Activated CD8-positive, alpha-beta T cell treated with anti-CD3 and anti-CD28 coated beads, Interleukin-2, amount 10 ng/mL, durations not matched to agents 7 days and 5 days (primary cell): ENCODE measurements at places on chromosomes 4 and X. TPM values are rescaled to one million over a fixed set of nuclear protein-coding genes. Genes with fewer than 3 reads are reported as not detected.

DNA sequence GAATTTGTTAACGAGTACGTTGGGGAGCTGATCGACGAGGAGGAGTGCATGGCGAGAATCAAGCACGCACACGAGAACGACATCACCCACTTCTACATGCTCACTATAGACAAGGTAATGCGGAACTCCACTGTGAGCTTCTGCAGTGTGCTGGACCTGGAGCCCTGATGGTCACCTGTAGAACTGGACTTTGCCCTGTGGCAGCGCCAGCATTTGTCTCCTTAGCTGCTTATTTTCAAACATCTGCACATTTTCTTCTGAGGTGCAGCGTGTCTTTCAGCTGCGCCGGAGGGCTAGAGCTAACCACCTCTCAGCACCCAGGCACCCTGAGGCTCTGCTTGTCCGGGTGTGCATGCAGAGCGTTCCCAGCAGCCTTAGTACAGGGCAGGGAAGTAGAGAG is 47.7 kb downstream of the NELFA start:
- no peak for DNase-seq
- no peaks in the 10 kb centered on the region for H3K4me1 ChIP-seq
- H3K27me3 ChIP-seq = no peaks in the 10 kb centered on the region
- peaks cover 87% of the 10 kb centered on the region for H3K36me3 ChIP-seq

EPHA5 gene
- total RNA-seq = not detected

ADAM29 gene
- not detected for total RNA-seq

PRR32 gene
- total RNA-seq = not detected

EMCN gene
- total RNA-seq = not detected

- no peak overlapping the region for H3K27ac ChIP-seq
- H3K27me3 ChIP-seq = no peaks in the 10 kb centered on the region
- H3K4me1 ChIP-seq = no peaks in the 10 kb centered on the region
- DNase-seq = peak; percentile 4
- H3K4me3 ChIP-seq = no peak overlapping the region
These were observed 53.9 kb downstream of the HMX1 start for GRCh38 chr4:8817813-8818062.

STK32B gene
- total RNA-seq = not detected

DNA sequence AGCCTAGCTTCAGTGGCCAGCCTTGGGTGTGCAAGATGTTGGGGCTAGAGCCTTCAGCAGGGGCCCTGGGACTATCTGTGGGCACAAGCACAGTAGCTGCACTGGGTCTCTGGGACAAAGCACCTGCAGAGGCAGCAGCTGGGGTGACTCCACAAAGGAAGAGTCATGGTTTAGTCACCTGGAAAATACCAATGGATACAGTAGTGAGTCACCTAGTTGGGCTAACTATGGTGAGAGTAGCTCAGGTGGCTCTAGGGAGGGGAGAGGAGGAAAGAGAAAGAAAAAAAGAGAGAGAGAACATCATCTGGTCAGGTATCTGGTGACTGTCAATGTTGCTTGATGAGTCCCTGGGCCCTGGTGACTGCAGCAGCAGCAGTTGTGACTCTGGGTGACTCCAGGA is 72.9 kb upstream of the SPIN4 start:
- no peaks in the 10 kb centered on the region for H3K27me3 ChIP-seq
- H3K36me3 ChIP-seq = no peaks in the 10 kb centered on the region
- H3K4me1 ChIP-seq = no peaks in the 10 kb centered on the region
- H3K4me3 ChIP-seq = no peak overlapping the region
- DNase-seq = no peak
- no peak overlapping the region for H3K27ac ChIP-seq

- no peaks in the 10 kb centered on the region for H3K27me3 ChIP-seq
- H3K36me3 ChIP-seq = no peaks in the 10 kb centered on the region
- H3K4me3 ChIP-seq = no peak overlapping the region
- H3K27ac ChIP-seq = no peak overlapping the region
- DNase-seq = peak; percentile 23
These were observed 458.1 kb downstream of the STIM2 start for GRCh38 chr4:27318740-27319139.

DNA sequence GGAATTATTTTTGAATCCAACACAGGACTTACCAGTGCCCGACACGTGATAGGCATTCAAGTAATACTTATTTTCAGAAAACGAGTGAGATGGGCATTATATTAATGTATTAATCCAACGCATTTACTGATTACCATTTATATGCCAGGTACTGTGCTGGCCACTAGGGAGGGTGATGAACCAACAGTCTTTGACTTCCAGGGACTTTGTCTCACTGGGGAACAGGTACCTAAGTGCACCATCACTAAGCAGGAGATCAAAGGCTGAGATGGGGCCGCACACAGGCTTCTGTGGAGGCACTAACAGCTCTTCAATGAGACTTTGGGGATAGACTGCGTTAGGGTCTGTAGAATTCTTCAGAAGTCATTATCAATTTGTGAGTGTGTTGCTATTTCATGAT is 5.7 kb upstream of the TADA2B start:
- no peak overlapping the region for H3K4me3 ChIP-seq
- peaks cover 7% of the 10 kb centered on the region for H3K4me1 ChIP-seq
- no peak overlapping the region for H3K27ac ChIP-seq
- DNase-seq = no peak
- H3K36me3 ChIP-seq = peaks cover under 1% of the 10 kb centered on the region

DNA sequence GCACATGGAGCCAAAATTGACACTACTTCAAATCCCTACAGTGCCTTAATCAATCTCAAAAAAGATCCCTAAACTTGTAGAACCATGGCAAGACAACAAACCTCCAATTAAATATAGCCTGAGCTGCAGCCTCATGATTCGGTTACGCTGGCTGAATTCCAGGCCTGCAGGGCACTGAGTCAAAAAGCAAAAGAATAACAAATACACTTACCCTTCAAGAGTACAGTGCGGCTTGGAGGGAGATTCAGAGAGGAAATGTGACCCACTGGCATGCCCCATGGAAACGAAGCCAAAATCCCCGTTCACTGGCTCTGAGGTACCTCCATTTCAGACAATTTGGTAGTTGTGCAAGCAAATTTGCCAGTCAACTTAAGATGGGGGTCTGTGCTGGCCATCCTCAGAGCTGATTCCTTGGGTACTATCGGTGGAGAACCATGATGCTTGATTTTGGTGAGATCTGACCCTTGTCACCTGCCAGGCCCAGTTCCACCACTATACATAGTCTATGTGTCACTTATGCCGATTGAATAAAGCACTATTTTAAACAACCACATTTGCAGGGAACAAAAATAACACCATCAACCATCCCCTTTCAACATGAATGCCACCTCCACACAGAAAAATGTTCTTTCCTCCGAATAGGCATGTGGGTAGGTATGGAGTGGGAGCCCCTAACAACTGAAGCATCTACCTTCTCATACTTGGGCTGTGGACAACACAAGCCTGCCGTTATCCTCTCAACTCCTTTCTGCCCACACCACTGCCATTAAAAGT is 2.1 kb downstream of the C4orf54 start:
- DNase-seq = no peak
- H3K27me3 ChIP-seq = no peaks in the 10 kb centered on the region
- no peak overlapping the region for H3K27ac ChIP-seq
- H3K36me3 ChIP-seq = no peaks in the 10 kb centered on the region
- H3K4me3 ChIP-seq = no peak overlapping the region
- H3K4me1 ChIP-seq = no peaks in the 10 kb centered on the region

CSAG3 gene
- total RNA-seq = not detected

NLGN3 gene
- total RNA-seq = 0.74 TPM

RAB33A gene
- 32.7 TPM for total RNA-seq

REELD1 gene
- total RNA-seq = not detected

GRK4 gene
- total RNA-seq = 2.6 TPM

RNF175 gene
- not detected for total RNA-seq

HERC6 gene
- total RNA-seq = 25.5 TPM

- H3K36me3 ChIP-seq = no peaks in the 10 kb centered on the region
- no peak overlapping the region for H3K4me3 ChIP-seq
- no peaks in the 10 kb centered on the region for H3K4me1 ChIP-seq
- no peak overlapping the region for H3K27ac ChIP-seq
These were observed 2.2 kb upstream of the PCDH18 start for GRCh38 chr4:137534516-137534915.

FRG1 gene
- total RNA-seq = 55.3 TPM
